ENCODE measurements at places on chromosomes 5 and 9. TPM values are rescaled to one million over a fixed set of nuclear protein-coding genes. Genes with fewer than 3 reads are reported as not detected.

GRCh38 chr5:116248432-116248831 is 163.6 kb downstream of the COMMD10 start:
- DNase-seq, result no peak

DNA sequence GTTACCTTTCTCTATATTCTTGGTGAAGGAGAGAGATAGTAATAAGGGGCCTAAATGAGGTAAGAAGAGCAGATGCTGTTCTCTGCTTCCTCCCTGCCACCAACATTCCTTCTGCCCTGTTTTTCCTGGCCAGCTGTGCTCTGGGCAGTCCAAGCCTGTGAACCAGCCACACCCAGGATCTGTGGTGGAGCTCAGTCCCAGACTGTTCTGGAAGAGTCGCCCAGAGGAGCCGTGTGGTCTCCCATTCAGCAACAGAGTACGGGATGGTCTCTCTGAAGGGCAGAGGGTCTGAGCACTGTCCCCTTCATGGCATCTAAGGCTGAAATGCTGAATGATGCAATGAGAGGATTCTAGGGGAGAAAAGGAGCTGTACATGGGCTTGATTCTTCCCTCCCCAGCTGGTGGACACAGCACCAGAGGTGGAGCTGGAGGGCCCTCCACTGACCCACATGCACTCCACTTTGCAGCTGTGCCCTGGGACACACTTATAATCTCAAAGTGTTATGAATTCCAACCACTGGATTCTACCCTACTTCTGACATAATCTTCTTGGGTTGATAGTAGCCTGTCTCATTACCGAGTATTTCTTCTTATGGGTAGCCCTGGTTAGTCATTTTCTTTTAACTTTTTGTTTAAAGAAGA is 70.8 kb upstream of the RPS23 start:
- DNase-seq, result peak; percentile 40

DNA sequence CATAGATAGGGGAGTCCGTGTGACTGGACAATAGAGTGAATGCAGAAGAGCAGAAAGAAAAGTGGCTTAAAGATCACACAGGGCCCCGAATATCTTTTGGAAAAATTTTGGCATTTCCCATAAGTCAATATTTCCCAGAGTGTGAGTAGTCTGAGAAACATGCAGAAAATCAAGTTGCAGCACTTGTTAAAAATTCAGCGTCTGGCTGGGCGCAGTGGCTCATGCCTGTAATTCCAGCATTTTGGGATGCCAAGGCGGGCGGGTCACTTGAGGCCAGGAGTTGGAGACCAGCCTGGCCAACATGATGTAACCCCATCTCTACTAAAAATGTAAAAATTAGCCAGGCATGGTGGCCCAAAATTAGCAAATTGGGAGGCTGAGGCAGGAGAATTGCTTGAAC is 227.0 kb downstream of the DRD1 start:
- no peak for DNase-seq

GRCh38 chr9:94002316-94003140 is 47.4 kb upstream of the BARX1 start:
- peak; percentile 85 for DNase-seq

The ADAMTS2 gene
- total RNA-seq, result not detected

DNA sequence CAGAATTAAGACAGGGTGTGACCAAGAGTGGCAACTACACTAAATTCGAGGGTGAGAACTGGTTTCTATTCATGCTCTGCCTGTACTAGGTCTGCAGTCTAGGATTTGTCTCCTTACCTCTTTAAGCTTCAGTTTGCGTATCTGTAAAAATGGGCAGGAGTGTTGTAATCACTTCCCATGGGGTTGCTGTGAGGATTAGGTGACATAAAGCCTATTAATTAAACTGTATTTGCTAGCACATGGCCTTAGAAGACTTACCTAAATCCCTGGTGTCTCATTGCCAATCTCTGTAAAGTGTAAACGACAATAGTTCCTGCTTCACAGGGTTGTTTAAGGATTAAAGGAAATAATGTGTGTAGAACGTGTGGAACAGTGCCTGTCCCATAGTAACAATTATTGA is 193.6 kb downstream of the DRD1 start:
- no peak for DNase-seq

DNA sequence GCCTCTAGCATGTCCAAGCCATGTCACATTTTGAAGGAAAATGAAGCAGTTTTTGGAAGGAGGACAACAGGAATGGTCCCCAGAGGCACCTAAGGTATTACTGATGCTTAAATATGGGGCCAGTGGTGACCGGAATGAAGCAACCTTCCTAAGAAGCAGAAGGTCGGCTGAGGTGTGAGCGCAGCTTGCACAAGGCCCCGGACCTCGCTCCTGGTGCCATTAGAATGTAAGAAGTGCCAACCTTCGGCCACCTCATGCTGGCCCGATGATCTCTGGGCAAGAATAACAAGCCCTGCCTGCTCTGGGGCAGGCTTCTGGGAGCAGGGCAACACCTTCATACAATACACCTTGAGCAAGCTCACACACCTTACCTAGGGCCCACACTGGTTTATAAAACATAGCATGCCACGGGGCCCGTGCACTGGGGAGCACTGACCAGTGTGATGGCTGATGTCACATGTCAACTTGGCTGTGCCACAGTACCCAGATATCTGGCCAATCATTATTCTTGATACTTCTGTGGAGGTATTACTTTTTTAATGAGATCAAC is 21.9 kb downstream of the SEMA4D start:
- DNase-seq, result no peak

The RNF183 gene
- total RNA-seq, result not detected

GRCh38 chr5:109876941-109877669 is 187.4 kb downstream of the MAN2A1 start:
- no peak for DNase-seq

The OSMR gene
- total RNA-seq, result 0.03 TPM

Data from SJCRH30 (cell line).